Activated CD8-positive, alpha-beta memory T cell treated with anti-CD3 and anti-CD28 coated beads, Interleukin-2, amount 10 ng/mL, durations not matched to agents 7 days and 5 days (primary cell): ENCODE measurements at places on chromosomes 7 and 10. TPM values are rescaled to one million over a fixed set of nuclear protein-coding genes. Genes with fewer than 3 reads are reported as not detected.

SUN3 gene
- not detected for total RNA-seq

MEPCE gene
- 50.2 TPM for total RNA-seq

FANK1 gene
- not detected for total RNA-seq

GPC2 gene
- total RNA-seq, result 6.2 TPM

NME8 gene
- total RNA-seq, result not detected

CALML3 gene
- not detected for total RNA-seq
